Stimulated activated CD8-positive, alpha-beta memory T cell treated with anti-CD3 and anti-CD28 coated beads, Interleukin-2, amount 100 ng/mL, for 48 hours (primary cell): ENCODE measurements at places on chromosomes 6 and 20.
A peak's percentile ranks its signal among the peaks of the same experiment; 100 is the strongest.

DNA sequence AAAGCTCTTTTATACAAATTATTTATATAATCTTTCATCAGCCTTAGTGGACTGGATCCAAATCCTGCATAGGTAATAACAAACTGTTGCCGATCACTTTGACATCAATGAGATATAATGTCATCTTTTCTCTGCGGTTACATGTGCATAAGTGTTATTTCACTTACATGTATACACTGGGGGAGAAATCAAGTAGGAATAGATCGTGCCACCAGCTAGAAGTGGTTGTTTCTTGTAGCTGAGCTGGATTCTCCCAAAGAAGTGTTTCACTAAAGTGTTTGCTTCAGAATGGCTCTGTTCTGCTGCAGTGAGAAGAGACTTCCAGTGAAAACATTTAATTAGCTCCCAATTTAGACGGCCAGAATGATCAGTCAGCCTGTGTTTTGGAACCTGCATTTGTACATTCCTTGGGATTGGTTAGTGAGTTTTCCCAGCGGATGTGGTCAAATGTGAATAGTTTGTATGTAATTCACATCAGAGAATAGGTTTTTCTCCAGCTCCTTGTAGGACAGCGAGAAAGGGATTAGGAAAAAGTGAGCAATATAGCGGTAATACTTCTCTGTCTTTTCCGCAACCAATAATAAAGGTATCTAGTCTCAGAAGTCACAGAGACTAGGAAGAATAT lies 163.1 kb upstream of the CCN2 start:
- DNase-seq: no peak

DNA sequence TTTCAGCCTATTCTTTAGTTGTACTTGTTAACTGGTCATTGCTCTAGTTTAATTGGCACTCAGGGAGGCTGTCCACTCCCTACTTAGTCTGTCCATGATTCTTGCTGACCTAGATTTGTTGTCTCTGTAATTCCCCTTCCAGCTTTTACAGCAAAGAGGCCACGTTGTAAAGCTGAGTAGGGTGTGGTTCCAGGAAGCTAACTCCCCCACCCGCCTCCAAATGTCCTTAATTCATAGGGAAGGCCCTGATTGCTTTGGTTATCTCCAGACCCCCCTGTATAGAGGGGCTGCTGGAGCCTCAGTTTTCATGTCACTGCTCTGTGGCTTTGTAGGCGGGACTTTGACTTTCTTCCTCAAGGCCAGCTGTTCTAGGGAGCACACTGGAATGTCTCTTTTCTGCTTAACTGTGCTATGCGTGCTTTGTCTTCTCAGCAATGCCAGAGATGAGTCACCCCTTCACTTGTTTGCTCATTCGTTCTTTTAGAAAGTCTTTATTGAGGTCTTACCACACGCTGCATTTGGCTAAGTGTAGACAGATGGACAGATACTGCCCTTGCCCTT lies 175.1 kb upstream of the JAG1 start:
- no peak for DNase-seq

- no peak for DNase-seq
These were observed 2.4 kb downstream of the GMEB2 start for GRCh38 chr20:63624486-63624885.

- DNase-seq: no peak
These were observed 763 bp downstream of the ZKSCAN8 start for GRCh38 chr6:28142446-28142845.

DNA sequence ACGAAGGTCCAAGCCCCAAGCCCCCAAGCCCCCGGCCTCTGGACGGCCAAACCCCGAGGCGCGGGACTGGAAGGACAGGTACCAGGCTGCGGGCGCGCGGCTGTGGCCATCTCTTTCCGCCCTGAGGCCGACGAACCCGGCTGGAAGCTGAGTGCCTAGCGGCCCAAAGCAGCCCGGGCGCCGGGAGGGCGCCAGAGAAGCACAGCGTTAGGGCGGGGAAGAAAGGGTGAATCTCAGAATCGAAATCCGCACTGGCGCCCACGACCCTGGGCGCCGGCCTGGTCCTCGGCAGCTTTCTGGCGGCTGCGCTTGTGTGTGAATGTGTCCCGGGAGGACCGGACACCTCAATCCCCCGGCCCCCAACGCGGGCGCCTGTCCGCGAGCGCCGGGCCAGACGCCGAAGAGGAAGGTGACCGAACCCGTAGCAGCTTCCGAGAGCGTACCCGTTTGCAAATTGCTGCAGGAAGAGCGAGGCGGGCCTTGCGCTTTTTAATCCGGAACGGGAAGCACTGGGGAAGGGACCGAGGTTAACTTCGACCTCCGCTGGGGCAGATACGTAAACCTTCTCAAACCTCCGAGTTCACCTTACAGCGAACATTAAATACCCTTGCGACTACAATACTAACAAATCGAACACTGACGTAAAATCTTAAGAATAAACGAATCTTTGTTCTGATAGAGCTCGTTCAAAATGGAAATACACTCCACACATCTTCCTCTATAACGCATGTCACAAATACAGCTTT lies 2.9 kb downstream of the NRN1 start:
- no peak for DNase-seq

GRCh38 chr20:46203510-46203837 lies 85.4 kb downstream of the CD40 start:
- DNase-seq: no peak

- no peak for DNase-seq
These were observed 22.1 kb downstream of the DEK start for GRCh38 chr6:18242062-18242851.

- no peak for DNase-seq
These were observed 23.5 kb upstream of the EDN3 start for GRCh38 chr20:59276938-59277337.

- no peak for DNase-seq
These were observed 248.7 kb downstream of the C6orf118 start for GRCh38 chr6:165060720-165061119.

- DNase-seq: no peak
These were observed 118.8 kb upstream of the MAFB start for GRCh38 chr20:40807821-40808170.

DNA sequence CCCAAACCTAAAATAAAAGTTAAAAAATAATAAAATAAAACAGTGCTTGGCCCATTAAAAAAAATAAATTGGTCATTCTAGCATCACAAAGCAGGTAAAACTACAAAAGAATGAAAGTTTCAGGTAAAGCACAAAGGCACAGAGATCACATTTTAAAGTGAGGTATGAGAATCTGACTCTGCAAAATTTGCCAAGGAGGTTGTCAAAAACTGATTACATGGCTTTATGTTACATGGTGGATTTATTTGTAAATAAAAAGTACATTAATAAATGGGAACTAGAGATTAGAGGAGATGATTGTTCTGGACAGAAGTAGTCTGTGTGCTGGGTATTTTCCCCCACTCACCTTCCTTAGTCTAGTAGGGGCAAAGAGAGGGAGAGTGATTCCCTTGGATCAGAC lies 24.2 kb upstream of the ATXN1 start:
- no peak for DNase-seq

DNA sequence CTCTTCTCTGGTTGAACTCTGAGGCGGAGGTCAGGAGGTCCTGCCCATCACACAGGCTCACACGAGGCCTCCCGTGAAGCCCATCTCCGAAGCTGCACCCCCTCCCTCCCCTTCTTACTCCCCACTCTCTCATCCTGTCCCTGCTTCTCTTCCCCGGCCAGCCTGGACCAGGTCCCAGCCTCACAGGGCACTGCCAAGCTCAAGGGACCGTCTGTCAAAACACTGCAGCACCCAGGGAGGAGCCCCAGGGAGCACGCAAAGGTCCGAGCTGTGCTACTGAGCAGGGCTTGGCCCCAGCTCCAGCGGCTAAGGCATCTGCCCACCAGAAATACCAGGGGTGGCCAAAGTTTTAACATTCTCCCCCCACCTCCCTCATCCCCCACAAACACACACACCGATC lies 70.0 kb downstream of the PSMG4 start:
- no peak for DNase-seq

- no peak for DNase-seq
These were observed 23.1 kb upstream of the C6orf141 start for GRCh38 chr6:49527320-49527719.

DNA sequence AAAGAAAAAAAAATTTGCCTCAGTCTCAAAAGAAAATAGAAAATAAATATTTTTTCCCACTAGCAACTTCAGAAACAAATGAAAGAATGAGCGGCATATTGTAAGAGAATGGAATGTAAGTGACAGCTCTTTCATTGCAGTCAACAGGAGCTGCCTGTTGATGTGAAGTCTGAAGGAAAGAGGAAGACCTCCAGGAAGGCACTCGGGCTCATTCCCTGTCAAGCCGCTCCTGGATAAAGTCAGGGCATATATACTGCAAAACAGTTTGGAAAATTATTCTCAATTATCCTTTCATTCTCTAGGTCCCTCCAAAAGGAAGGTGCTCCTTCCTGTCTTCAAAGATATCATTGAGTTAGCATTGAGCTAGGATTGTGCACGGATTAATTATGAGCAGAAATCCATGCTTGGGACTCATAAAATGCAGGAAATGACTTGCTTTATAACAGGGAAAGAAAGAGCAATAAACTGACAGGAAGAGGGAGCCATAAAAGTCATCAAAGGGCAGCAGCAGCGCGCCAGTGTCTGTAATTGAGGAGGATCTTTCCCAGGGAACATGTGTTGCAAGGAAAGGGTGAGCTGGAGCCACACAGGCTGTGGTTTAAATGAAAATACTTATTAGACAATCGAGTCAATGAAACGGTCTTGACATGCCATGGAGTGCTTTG lies 218.2 kb downstream of the C6orf118 start:
- no peak for DNase-seq

- DNase-seq: no peak
These were observed 826.2 kb upstream of the FLRT3 start for GRCh38 chr20:15163632-15164031.

DNA sequence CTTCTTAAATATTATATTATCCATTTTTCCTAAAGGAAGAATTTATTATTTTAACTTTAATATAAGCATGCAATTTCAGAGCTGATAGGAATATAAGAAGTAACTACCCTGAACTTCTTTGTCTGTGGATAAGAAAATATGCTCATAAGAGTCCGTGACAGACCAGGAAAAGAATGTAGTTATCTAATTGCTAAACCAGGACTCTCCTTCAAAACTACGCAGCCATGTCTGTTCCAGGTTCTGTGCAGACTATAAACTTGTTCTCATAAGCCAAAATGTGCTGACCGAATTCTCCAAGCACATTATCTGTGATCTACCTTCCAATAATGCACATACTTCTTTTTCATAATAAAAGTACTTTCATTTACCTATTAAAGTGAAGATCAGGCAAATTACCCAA lies 116.5 kb downstream of the TRDN start:
- DNase-seq: no peak

GRCh38 chr20:25223179-25223661 lies 24.7 kb upstream of the PYGB start:
- DNase-seq: peak; percentile 51
